ENCODE measurements at places on chromosomes 16 and 17. TPM values are rescaled to one million over a fixed set of nuclear protein-coding genes. Genes with fewer than 3 reads are reported as not detected.

Gene TEKT5
- 0.92 TPM for total RNA-seq

GRCh38 chr17:79244665-79245064, 170.0 kb downstream of the ENGASE start:
- H3K27me3 ChIP-seq, result no peaks in the 10 kb centered on the region
- no peak overlapping the region for H3K4me3 ChIP-seq
- no peak overlapping the region for H3K27ac ChIP-seq
- no peaks in the 10 kb centered on the region for H3K4me1 ChIP-seq

DNA sequence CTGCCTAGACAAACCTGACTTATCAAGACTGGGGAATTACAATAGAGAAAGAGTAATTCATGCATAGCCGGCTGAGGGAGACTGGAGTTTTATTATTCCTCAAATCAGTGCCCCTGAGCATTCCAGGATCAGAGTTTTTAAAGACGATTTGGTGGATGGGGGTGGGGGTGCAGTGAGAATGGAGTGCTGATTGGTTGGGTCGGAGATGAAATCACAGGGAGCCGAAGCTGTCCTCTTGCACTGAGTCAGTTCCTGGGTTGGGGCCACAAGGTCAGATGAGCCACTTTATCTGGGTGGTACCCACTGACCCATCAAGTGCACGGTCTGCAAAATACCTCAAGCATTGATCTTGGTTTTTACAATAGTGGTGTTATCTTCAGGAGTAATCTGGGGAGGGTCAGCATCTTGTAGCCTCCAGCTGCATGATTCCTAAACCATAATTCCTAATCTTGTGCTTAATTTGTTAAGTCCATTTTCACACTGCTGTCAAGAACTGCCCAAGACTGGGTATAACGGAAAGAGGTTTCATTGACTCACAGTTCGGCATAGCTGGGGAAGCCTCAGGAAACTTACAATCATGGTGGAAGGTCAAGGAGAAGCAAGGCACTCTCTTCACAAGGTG, 69.6 kb downstream of the MARF1 start:
- no peaks in the 10 kb centered on the region for H3K36me3 ChIP-seq
- no peak overlapping the region for H3K4me3 ChIP-seq
- peak overlapping the region; percentile 47 for H3K27ac ChIP-seq
- H3K4me1 ChIP-seq, result peaks cover 48% of the 10 kb centered on the region
- H3K27me3 ChIP-seq, result no peaks in the 10 kb centered on the region
- no peak for DNase-seq

GRCh38 chr17:55641676-55642081, 81.0 kb downstream of the TMEM100 start:
- H3K27ac ChIP-seq, result no peak overlapping the region
- H3K36me3 ChIP-seq, result no peaks in the 10 kb centered on the region
- peak; percentile 57 for DNase-seq
- H3K4me1 ChIP-seq, result no peaks in the 10 kb centered on the region

DNA sequence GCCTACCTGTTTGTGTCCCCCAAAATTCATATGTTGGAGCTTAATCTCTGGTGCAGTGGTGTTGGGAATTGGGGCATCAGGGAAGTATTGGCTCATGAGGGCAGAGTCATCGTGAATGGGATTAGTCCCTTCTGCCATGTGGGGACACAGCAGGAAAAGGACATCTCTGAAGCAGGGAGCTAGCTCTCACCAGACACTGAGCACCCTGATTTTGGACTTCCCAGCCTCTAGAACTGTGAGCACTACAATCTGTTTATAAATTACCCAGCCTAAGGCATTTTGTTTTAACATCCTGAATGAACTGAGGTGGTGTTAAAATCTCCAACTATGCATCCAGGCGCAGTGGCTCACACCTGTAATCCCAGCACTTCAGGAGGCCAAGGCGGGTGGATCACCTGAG, 206.0 kb downstream of the SEC14L1 start:
- H3K4me1 ChIP-seq, result peaks cover 6% of the 10 kb centered on the region
- H3K27me3 ChIP-seq, result no peaks in the 10 kb centered on the region
- H3K4me3 ChIP-seq, result no peak overlapping the region
- H3K36me3 ChIP-seq, result no peaks in the 10 kb centered on the region
- DNase-seq, result no peak

DNA sequence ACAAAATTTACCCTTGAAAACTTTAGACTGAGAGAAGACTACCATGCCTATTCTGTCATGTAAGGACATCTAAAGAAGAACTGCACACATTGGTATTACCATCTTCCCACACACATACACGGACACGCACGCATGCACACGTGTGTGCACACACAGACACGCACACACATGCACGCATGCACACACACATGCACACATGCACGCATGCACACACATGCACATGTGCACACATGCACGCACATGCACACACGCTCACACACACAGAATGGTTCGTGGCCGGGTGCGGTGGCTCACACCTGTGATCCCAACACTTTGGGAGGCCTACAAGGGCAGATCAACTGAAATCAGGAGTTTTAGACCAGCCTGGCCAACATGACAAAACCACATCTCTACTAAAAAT, 296.9 kb upstream of the HSBP1 start:
- H3K27me3 ChIP-seq, result no peaks in the 10 kb centered on the region
- no peaks in the 10 kb centered on the region for H3K4me1 ChIP-seq
- H3K4me3 ChIP-seq, result no peak overlapping the region
- H3K36me3 ChIP-seq, result no peaks in the 10 kb centered on the region
- no peak for DNase-seq

DNA sequence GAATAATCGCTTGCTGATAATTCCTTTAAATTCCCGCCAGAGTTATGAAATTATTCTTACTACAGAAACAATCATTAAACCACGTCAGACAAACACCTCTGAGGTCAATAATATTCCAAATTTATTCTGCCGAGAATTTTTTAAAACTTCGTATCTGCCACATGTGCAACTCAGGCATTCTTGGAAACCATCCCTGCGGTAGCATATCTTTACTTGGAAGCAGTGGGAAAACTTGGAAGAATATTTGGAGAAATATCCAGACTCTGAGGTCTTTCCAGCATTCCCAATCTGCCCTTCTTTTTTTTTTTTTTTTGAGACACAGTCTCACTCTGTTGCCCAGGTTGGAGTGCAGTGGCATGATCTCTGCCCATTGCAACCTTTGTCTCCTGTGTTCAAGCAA, 2.0 kb upstream of the CCL11 start:
- no peaks in the 10 kb centered on the region for H3K4me1 ChIP-seq
- no peak overlapping the region for H3K27ac ChIP-seq
- DNase-seq, result no peak
- H3K36me3 ChIP-seq, result no peaks in the 10 kb centered on the region
- H3K4me3 ChIP-seq, result no peak overlapping the region

Gene ATP1B2
- total RNA-seq, result 8.3 TPM

Gene FAM234A
- total RNA-seq, result 29.0 TPM

Gene ZNF385C
- total RNA-seq, result not detected

DNA sequence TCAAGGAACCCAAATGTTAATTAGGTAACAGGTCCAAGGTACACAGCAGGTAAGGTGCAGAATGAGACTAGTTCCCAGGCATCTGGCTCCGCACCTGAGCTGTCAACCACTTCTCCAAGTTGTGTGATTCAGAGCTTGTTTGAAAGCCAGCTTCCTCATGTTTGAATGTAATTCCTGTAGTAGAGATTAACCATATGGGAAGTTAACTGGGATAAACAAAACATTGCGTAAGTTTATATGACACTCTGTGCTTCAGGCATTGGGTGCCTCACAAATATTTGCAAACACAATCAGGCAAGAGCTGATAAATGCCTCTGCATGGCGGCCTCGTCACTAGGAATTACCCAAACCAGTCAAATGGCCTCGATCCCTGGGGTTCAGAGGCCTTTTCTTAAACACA, 27.9 kb upstream of the CPHXL start:
- H3K36me3 ChIP-seq, result no peaks in the 10 kb centered on the region
- no peak overlapping the region for H3K4me3 ChIP-seq
- H3K27me3 ChIP-seq, result no peaks in the 10 kb centered on the region
- DNase-seq, result no peak

GRCh38 chr16:74743668-74744299, 30.8 kb downstream of the FA2H start:
- no peak overlapping the region for H3K4me3 ChIP-seq
- H3K4me1 ChIP-seq, result no peaks in the 10 kb centered on the region
- H3K36me3 ChIP-seq, result no peaks in the 10 kb centered on the region
- no peak for DNase-seq

DNA sequence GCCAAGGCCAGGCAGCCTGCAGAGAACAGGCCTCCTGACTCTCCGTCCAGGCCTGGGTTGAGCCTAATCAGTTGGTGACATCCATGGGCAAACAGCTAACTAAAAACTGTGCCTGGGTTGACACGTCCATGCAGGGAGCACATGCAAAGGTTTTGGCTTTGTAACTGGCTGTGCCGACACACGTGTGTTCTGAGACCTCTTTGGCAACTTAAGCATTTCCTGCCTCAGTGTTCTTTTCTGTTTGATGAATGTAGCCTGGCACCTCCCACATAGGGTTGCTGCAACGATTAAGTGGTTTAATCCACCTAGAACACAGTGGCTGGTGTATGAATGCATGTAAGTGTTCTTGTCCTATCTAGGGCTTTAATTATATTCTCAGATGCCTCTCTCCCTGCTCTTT, 3.2 kb downstream of the BCO1 start:
- no peak overlapping the region for H3K27ac ChIP-seq
- DNase-seq, result no peak
- no peak overlapping the region for H3K4me3 ChIP-seq
- H3K4me1 ChIP-seq, result peaks cover 3% of the 10 kb centered on the region

- no peaks in the 10 kb centered on the region for H3K36me3 ChIP-seq
- no peak overlapping the region for H3K27ac ChIP-seq
- no peaks in the 10 kb centered on the region for H3K4me1 ChIP-seq
- H3K27me3 ChIP-seq, result peaks cover 7% of the 10 kb centered on the region
These were observed 241.8 kb downstream of the C16orf95 start for GRCh38 chr16:87075319-87075860.

- no peaks in the 10 kb centered on the region for H3K27me3 ChIP-seq
- H3K27ac ChIP-seq, result no peak overlapping the region
- no peaks in the 10 kb centered on the region for H3K36me3 ChIP-seq
- no peak for DNase-seq
- no peaks in the 10 kb centered on the region for H3K4me1 ChIP-seq
These were observed 26.4 kb downstream of the CPD start for GRCh38 chr17:30405161-30405560.
